ENCODE measurements at places on chromosomes 1 and 21.

GRCh38 chr1:111577814-111578213, 41.8 kb upstream of the RAP1A start:
- DNase-seq, result no peak

- no peak for DNase-seq
These were observed 179.9 kb upstream of the ZC3H12A start for GRCh38 chr1:37294529-37294928.

- DNase-seq, result no peak
These were observed 268.8 kb upstream of the NCAM2 start for GRCh38 chr21:20729376-20729775.

DNA sequence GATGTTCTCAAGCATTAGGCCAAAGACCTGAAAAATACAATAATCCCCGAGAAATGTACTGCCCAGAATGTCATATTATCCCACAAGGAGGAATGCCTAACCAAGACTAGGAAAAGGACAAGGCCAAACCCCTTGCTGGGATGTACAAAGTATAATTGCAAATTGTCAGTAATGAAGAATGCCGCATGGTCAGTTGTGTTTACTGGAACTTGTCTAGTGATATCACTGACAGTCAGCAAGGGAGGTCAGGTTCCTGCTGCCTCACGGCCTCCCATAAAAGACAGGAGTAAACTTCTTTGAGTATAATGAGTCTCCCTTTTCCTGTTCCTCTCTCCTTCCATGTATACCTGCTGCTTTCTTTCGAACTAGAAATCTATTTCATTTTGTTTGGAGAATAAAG, 222.8 kb downstream of the RHOU start:
- DNase-seq, result no peak

DNA sequence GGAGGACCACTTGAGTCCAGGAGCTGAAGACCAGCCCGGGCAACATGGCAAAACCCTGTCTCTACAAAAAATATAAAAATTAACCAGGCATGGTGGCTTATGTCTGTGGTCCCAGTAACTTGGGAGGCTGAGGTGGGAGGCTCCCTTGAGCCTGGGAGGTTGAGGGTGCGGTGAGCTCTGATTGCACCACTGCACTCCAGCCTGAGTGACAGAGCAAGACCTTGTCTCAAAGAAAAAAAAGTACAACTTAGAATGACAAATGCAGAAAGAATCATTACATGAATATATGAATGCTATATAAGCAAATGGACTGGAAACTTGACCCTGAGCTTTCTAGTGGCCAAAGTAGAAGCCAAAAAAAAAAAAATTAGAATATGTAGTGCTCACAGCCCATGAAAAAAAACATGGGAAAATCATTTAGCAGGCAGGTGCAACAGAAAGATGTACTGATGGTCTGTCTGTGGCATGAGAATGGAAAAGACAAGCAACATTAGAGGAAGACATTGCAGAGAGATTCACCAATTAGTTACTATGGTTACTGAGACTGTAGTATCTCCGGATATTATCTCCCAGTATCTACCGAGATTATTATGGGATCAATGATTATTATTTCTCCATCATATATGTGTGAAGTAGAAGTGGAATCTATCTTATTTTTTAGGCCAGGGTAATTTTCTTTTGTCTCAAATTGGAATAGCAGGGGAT, 19.2 kb downstream of the ELAPOR1 start:
- no peak for DNase-seq

DNA sequence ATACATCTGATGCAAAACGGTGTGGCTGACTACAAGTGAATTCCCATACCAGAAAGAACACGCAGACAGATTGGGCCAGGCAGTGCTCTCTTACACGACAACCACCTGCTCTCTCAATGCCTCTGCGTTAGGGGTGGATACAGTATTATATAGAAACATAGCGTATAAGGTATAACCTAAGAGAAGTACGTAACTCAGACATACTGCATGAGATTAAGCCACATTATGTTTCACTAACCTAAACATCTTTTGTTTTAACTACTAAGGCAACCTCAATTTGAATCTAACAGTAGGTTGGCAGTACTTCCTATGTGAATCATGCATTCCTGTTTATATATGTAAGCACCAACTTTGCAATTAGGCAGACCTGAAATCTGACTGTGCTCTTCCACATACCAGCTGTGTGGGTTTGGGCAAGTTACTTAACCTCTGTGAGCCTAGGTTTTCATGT, 58.1 kb upstream of the COA6 start:
- DNase-seq, result no peak

- peak; percentile 15 for DNase-seq
These were observed 779 bp upstream of the DEGS1 start for GRCh38 chr1:224182057-224182865.

GRCh38 chr1:116424863-116425262, 51.8 kb downstream of the ATP1A1 start:
- DNase-seq, result no peak

DNA sequence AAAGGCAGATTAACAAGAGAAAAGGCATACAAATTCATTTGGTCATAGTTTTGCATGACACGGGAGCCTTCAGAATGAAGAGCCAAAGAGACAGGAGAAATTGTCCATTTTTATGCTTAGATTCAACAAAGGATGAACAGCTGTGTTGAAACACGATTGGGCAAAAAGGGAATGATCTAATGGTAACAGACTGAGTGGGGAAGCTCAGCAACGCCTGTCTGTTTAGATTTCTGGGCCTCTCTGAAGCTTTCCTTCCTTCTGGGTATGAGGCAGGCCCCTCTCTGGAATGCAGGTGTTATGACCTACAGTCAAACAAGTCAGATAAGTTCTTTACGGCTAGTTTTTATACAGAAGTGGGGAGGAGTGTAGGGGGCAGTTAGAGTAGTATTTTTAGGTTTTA, 154.6 kb downstream of the RGS7 start:
- no peak for DNase-seq

All from WERI-Rb-1 (cell line).